ENCODE measurements at places on chromosomes 3 and 15. TPM values are rescaled to one million over a fixed set of nuclear protein-coding genes. Genes with fewer than 3 reads are reported as not detected.

- no peak overlapping the region for H3K4me3 ChIP-seq
- no peaks in the 10 kb centered on the region for H3K27me3 ChIP-seq
- peaks cover 5% of the 10 kb centered on the region for H3K4me1 ChIP-seq
- no peak for DNase-seq
- H3K27ac ChIP-seq, result no peak overlapping the region
Measured at GRCh38 chr15:73601451-73602445, 31.4 kb downstream of the NPTN start.

- H3K4me1 ChIP-seq, result no peaks in the 10 kb centered on the region
- H3K36me3 ChIP-seq, result no peaks in the 10 kb centered on the region
- no peak for DNase-seq
- no peaks in the 10 kb centered on the region for H3K27me3 ChIP-seq
- no peak overlapping the region for H3K27ac ChIP-seq
Measured at GRCh38 chr3:80675790-80676189, 908.0 kb upstream of the ROBO1 start.

- no peak overlapping the region for H3K27ac ChIP-seq
- H3K4me3 ChIP-seq, result no peak overlapping the region
- no peaks in the 10 kb centered on the region for H3K36me3 ChIP-seq
- peaks cover 3% of the 10 kb centered on the region for H3K4me1 ChIP-seq
Measured at GRCh38 chr15:39362821-39363561, 217.9 kb upstream of the THBS1 start.

- peaks cover 26% of the 10 kb centered on the region for H3K36me3 ChIP-seq
- peaks cover 68% of the 10 kb centered on the region for H3K4me1 ChIP-seq
- H3K27me3 ChIP-seq, result no peaks in the 10 kb centered on the region
- H3K27ac ChIP-seq, result peak overlapping the region; percentile 89
Measured at GRCh38 chr3:52891615-52892081, 5.7 kb downstream of the STIMATE start.

- H3K27me3 ChIP-seq, result no peaks in the 10 kb centered on the region
- no peak overlapping the region for H3K4me3 ChIP-seq
- peaks cover 39% of the 10 kb centered on the region for H3K4me1 ChIP-seq
- no peak for DNase-seq
- no peak overlapping the region for H3K27ac ChIP-seq
Measured at GRCh38 chr3:197226179-197226578, 72.2 kb downstream of the DLG1 start.

DNA sequence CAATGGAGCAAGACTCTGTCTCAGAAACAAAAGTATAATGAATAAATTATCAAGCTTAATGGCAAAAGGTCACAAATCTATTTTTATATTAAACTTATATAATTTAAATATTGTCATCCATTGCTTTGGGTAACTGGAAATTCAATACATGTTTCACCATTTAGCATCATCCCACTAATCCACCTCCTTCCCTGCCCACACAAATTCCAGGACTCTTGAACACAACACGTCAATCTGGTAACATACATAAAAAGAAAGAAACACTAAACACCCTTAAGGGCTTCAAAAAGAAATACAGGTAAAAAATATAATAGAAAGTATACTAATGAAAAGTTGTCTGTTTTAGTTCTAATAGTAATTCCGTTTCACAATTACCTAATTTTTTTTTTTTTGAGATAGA lies 149.4 kb downstream of the STAG1 start:
- H3K36me3 ChIP-seq, result peaks cover 26% of the 10 kb centered on the region
- H3K27ac ChIP-seq, result no peak overlapping the region
- no peak for DNase-seq
- no peaks in the 10 kb centered on the region for H3K27me3 ChIP-seq

GRCh38 chr15:78208887-78209645 lies 25.3 kb downstream of the ACSBG1 start:
- H3K27me3 ChIP-seq, result no peaks in the 10 kb centered on the region
- H3K27ac ChIP-seq, result no peak overlapping the region
- no peak for DNase-seq
- no peak overlapping the region for H3K4me3 ChIP-seq
- no peaks in the 10 kb centered on the region for H3K36me3 ChIP-seq

DNA sequence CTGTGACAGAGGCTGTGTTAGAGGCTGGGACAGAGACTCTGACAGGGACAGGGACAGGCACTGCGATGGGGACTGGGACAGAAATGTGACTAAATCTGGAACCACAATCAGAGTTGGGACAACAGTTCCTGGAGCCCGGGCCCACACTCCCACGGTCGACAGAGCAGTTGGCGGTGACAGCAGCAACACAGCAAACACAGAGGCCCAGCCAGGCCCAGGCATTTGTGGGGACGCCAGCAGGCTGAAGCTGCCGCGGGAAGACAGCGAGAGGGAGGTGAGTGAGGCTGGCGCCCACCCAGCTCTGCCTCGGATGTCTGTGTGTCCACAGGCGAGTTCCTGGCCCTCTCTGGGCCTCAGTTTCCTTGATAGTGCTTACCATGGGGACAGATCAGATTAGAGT lies 9.3 kb upstream of the HCN4 start:
- no peaks in the 10 kb centered on the region for H3K4me1 ChIP-seq
- H3K27me3 ChIP-seq, result peaks cover 27% of the 10 kb centered on the region
- no peak overlapping the region for H3K4me3 ChIP-seq
- no peak overlapping the region for H3K27ac ChIP-seq

GRCh38 chr3:72102112-72102616 lies 317.2 kb upstream of the PROK2 start:
- no peak overlapping the region for H3K4me3 ChIP-seq
- DNase-seq, result no peak
- H3K27me3 ChIP-seq, result no peaks in the 10 kb centered on the region
- H3K27ac ChIP-seq, result no peak overlapping the region
- H3K36me3 ChIP-seq, result no peaks in the 10 kb centered on the region

GRCh38 chr3:50819882-50820281 lies 145.2 kb downstream of the DOCK3 start:
- H3K27me3 ChIP-seq, result no peaks in the 10 kb centered on the region
- DNase-seq, result no peak
- peaks cover 8% of the 10 kb centered on the region for H3K4me1 ChIP-seq
- H3K36me3 ChIP-seq, result no peaks in the 10 kb centered on the region

GRCh38 chr3:155270485-155271342 lies 22.8 kb downstream of the STRIT1 start:
- H3K27me3 ChIP-seq, result peaks cover 8% of the 10 kb centered on the region
- H3K27ac ChIP-seq, result no peak overlapping the region
- H3K36me3 ChIP-seq, result no peaks in the 10 kb centered on the region
- no peak overlapping the region for H3K4me3 ChIP-seq

DNA sequence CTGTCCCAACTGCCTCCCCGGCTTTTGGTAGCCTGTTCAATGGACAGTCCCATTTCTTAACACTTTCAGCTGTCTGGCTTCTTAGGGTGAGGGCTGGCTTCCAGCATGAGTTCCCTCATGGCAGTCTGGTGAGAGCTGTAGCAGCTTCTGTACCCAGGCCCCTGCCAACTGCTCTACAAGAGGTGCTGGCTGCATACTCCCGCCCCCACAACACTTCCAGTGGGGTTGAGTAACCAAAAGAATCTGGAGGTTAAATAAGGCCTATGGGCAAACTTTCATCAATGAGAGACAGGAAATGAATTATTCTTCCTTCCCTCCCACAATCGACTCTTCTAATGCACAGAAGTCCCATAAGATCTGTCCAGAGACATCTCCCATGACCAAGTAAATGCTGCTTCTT lies 145.0 kb downstream of the NEK10 start:
- no peak overlapping the region for H3K27ac ChIP-seq
- DNase-seq, result no peak
- peaks cover 8% of the 10 kb centered on the region for H3K4me1 ChIP-seq
- no peak overlapping the region for H3K4me3 ChIP-seq
- H3K27me3 ChIP-seq, result peaks cover 6% of the 10 kb centered on the region

- no peak overlapping the region for H3K27ac ChIP-seq
- H3K4me3 ChIP-seq, result no peak overlapping the region
- H3K4me1 ChIP-seq, result peaks cover 43% of the 10 kb centered on the region
- H3K36me3 ChIP-seq, result no peaks in the 10 kb centered on the region
Measured at GRCh38 chr3:111534701-111535100, 7.3 kb upstream of the CD96 start.

- H3K4me3 ChIP-seq, result no peak overlapping the region
- no peak overlapping the region for H3K27ac ChIP-seq
- peaks cover 24% of the 10 kb centered on the region for H3K4me1 ChIP-seq
- peaks cover 6% of the 10 kb centered on the region for H3K36me3 ChIP-seq
- DNase-seq, result no peak
Measured at GRCh38 chr3:125107861-125108567, 52.2 kb upstream of the HEG1 start.

- H3K4me3 ChIP-seq, result peak within 1 kb of the TSS; percentile 61
- H3K27ac ChIP-seq, result no peak within 1 kb of the TSS
- peak; percentile 44 for DNase-seq
- no peaks in the 10 kb centered on the region for H3K4me1 ChIP-seq
- H3K27me3 ChIP-seq, result peaks cover 65% of the 10 kb centered on the region
Measured at GRCh38 chr3:193240850-193241706, at the start of gene PLAAT1. TSS of gene PLAAT1 (plus strand) at chr3:193241222. CDS start at chr3:193255651, 14,429 bp downstream.

- H3K4me1 ChIP-seq, result no peaks in the 10 kb centered on the region
- no peak overlapping the region for H3K4me3 ChIP-seq
- no peak for DNase-seq
- peaks cover 4% of the 10 kb centered on the region for H3K27me3 ChIP-seq
Measured at GRCh38 chr15:50189633-50190032, 7.6 kb downstream of the SLC27A2 start.

DNA sequence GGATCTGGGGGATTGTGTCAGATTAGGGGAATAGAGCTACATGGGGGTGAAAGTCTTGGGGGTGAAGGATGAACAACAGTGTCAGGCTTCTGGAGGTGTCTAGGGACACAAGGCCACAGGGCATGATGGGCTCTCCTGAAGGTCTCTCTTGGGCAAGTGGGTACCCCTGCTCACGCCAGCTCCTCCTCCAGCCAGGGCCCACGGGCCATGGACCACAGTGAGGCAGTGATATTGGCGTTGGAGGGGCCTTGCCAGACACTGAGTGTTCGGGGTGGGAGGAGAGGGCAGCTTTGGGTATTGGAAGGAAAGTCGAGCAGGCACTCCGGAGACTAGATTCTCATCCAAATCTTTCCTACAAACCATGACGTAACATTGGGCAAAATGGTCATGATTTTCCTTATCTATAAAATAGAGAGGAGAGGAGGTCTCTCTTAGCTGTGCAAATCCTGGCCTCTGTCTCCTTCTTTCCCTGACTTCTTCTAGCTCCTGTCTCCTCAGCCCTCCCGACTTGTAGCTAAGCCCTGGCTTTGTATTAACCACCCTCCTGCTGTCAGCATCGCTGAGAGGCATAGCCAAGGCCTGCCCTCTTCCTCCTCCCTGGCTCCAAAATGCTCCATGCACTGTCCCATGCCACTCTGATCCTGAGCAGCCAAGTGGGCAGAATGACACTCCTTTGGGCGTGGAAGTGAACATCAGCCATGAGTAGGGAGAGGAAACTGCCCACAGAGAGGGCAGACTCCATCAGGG lies 24.0 kb upstream of the SRP14 start:
- H3K4me1 ChIP-seq, result peaks cover 28% of the 10 kb centered on the region
- no peak for DNase-seq
- H3K36me3 ChIP-seq, result peaks cover 7% of the 10 kb centered on the region
- H3K27me3 ChIP-seq, result no peaks in the 10 kb centered on the region
- no peak overlapping the region for H3K27ac ChIP-seq

- H3K4me3 ChIP-seq, result no peak overlapping the region
- H3K27ac ChIP-seq, result no peak overlapping the region
- no peaks in the 10 kb centered on the region for H3K4me1 ChIP-seq
- no peak for DNase-seq
- H3K36me3 ChIP-seq, result no peaks in the 10 kb centered on the region
- H3K27me3 ChIP-seq, result peaks cover 4% of the 10 kb centered on the region
Measured at GRCh38 chr3:64588380-64588779, 99.4 kb downstream of the ADAMTS9 start.

GRCh38 chr15:49255966-49256759 lies 86.1 kb downstream of the GALK2 start:
- H3K27ac ChIP-seq, result no peak overlapping the region
- H3K4me3 ChIP-seq, result no peak overlapping the region
- H3K36me3 ChIP-seq, result peaks cover 40% of the 10 kb centered on the region
- no peak for DNase-seq
- H3K4me1 ChIP-seq, result peaks cover 4% of the 10 kb centered on the region
- H3K27me3 ChIP-seq, result no peaks in the 10 kb centered on the region

DNA sequence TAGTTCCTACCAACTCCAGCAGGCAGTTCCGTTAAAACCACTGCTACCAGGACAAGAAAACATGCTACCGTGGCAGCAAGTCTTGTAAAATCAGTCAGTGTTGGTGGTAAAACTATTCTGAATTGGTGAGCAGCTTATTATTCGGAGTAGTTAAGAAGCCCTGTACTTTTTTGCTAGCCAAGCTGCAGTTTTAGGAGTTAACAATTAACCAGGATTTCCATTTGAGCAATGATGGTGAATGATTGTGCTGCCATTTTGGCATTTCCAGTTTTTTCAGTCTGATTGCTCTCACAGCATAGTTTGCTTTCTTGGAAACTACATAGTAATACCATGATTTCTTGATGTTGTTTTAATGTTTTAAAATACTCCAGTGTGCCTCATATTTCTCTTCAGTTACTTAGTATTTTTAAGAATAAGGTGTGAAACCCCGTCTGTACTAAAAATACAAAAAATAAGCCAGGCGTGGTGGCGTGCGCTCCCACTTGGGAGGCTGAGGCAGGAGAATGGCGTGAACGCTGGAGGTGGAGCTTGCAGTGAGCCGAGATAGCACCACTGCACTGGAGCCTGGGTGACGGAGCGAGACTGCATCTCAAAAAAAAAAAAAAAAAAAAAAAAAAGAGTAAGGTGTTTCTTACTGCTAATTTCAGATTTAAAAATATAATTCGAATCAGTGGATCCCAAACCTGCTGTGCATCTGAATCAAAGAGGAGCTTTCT lies 43.8 kb upstream of the SCAANT1 start:
- no peak for DNase-seq
- H3K4me1 ChIP-seq, result peaks cover 30% of the 10 kb centered on the region
- no peaks in the 10 kb centered on the region for H3K27me3 ChIP-seq

GRCh38 chr3:117518364-117518763 lies 808.8 kb downstream of the TUSC7 start:
- no peak for DNase-seq
- no peaks in the 10 kb centered on the region for H3K4me1 ChIP-seq
- no peaks in the 10 kb centered on the region for H3K36me3 ChIP-seq
- no peak overlapping the region for H3K4me3 ChIP-seq
- no peaks in the 10 kb centered on the region for H3K27me3 ChIP-seq
- no peak overlapping the region for H3K27ac ChIP-seq

- no peak overlapping the region for H3K4me3 ChIP-seq
- no peaks in the 10 kb centered on the region for H3K36me3 ChIP-seq
- peaks cover 11% of the 10 kb centered on the region for H3K4me1 ChIP-seq
- no peaks in the 10 kb centered on the region for H3K27me3 ChIP-seq
- no peak for DNase-seq
- H3K27ac ChIP-seq, result no peak overlapping the region
Measured at GRCh38 chr3:184806567-184807271, 5.2 kb upstream of the VPS8 start.

KLHL6 gene
- total RNA-seq, result 26.8 TPM

SRP14 gene
- total RNA-seq, result 169 TPM

FRMD5 gene
- total RNA-seq, result 0.42 TPM

TMEM266 gene
- total RNA-seq, result not detected

PLSCR5 gene
- not detected for total RNA-seq

CHMP2B gene
- total RNA-seq, result 34.5 TPM

LDHAL6B gene
- not detected for total RNA-seq

GABRG3 gene
- not detected for total RNA-seq

SCAPER gene
- total RNA-seq, result 21.3 TPM

CCNB2 gene
- 56.3 TPM for total RNA-seq

IFRD2 gene
- 182 TPM for total RNA-seq

HDGFL3 gene
- total RNA-seq, result 13.7 TPM

KBTBD13 gene
- total RNA-seq, result not detected

KBTBD12 gene
- not detected for total RNA-seq

TFRC gene
- 550 TPM for total RNA-seq
